ENCODE measurements at places on chromosomes 1 and 21.

GRCh38 chr1:90335558-90335957, 340.6 kb downstream of the ZNF326 start:
- no peak for DNase-seq

DNA sequence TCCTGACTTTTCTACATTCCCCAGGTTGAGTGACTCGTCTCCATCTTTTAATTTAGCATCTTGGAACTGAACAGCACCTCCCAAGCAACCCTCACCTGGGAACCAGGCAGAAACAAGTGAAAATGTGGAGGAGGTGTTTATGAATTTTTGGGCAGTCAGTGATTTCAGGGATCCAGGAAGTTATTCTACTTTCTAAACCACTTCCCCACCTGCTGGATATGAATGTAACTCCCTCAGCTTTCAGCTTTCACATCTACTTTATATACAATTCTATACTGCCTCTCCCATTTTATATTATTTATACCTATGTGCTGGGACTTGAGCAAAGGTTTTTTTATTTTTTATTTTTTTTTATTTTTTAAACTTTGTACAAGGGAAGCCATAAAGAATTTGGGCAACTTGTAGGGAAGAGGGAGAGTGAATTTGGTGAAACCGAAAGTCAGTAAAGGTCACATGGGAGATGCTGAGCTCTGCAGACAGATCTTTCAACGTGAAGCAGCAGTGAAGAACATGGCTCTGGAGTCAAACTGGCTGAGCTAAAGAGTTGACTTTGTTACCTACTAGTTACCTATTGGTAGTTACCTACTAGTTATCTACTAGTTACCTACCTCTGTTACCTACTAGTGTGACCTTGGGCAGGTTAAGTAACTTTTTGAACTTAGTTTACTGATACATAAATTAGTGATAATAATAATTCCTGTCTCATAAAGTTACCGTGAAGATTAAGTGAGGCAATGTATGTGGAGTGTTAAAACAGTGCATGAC, 45.5 kb downstream of the DDR2 start:
- DNase-seq: no peak

DNA sequence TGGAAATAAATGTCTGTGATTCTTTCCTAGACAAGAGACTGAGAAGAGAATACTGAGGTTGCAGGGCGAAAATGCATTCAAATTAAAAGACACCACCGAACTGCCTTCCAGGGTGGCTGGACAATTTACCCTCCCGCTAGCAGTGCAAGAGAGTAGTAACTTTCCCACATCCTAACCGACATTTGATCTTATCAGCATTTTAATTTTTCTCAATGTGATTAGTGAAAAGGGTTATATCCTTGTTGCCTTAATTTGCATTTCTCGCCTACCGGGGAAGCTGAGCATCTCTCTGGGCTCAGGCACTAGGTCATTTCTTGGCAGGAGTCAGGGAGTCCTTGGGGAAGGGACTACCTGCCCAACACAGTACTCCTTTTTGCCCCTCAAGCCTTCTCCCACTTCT, 2.8 kb downstream of the TNFRSF8 start:
- no peak for DNase-seq

DNA sequence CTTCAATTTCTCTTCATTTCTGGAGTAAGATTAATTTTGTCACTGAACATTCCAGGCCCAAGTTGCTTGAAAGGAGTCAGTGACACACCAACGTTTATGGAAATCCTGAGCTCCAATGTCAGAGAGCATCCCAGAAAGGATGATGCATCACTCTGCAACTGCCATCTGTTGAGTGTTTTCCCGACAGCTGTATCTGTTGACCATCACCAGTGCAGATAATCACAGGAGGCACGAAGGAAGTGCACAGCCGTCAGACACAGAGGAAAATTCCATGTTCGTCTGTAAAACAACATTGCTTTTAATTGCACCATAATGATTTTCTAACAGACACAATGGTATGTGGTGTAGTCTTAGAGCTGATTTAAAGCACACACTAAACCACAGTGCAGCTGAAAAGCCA, 376.7 kb upstream of the ADGRL2 start:
- DNase-seq: no peak

DNA sequence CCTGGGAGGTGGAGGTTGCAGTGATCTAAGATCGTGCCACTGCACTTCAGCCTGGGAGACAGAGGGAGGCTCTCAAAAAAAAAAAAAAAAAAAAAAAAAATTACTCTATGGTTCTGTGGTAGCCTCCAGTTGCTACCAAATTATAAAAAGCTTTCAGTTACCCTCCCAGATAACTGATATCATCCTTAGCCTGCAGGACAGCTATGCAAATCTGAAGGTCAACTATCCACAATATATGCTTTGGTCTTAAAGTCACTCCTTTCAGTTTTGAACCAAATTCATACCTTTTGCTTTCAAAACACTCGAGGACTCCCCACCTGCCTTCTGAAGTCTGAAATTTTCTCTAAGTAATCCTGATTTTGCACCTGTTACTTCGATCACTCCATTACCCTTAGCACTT, 3.1 kb downstream of the MIXL1 start:
- no peak for DNase-seq

GRCh38 chr1:230307213-230307612, 118.9 kb downstream of the PGBD5 start:
- DNase-seq: no peak

GRCh38 chr1:11238311-11238710, 24.0 kb downstream of the MTOR start:
- DNase-seq: no peak

DNA sequence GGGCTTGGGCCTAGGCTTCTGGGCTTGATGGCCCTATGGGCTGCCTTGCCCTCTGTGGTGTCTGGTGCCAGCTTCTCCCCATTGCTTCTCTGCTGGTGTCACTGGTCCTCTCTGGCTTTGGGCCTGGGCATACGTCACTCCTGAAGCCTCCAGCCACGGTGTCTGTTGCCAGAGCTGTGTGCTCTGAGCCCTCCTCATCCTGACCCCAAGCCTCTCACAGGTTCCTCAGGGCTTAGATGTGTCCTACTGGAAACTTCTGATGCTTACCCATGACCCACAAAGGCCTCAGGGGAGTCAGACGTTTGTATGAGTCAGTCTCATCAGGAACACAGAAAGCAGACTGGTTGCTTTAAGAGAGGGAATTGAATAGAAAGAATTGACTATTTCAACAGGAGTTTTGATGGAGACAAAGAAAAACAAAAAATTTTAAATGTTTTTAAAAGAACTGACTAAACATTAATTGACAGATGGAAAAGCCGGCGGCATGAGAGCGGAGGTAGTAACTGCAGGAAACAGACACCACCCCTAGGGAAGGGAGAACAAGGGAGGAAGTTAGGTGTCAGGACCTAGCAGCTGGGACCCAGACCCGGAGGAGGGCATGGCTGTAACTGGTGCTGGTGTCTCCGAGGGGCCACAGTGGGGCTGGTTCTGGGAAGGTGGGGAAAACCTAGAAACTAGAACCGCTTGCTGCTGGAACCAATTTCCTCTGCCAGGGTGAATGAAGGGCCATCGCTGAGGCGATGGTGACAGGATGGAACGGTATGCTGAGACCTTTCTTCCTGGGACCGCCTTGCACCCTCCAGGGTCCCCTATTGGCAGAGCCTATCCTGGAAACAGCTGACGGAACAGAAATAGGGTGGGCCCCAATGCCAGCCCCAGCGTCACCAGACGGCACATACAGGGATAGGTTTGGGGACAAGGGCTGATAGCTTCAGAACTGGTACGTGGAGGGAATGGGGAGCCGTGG, 40.0 kb upstream of the CITED4 start:
- no peak for DNase-seq

- no peak for DNase-seq
Observed at GRCh38 chr1:245411245-245412036, 256.7 kb downstream of the KIF26B start.

DNA sequence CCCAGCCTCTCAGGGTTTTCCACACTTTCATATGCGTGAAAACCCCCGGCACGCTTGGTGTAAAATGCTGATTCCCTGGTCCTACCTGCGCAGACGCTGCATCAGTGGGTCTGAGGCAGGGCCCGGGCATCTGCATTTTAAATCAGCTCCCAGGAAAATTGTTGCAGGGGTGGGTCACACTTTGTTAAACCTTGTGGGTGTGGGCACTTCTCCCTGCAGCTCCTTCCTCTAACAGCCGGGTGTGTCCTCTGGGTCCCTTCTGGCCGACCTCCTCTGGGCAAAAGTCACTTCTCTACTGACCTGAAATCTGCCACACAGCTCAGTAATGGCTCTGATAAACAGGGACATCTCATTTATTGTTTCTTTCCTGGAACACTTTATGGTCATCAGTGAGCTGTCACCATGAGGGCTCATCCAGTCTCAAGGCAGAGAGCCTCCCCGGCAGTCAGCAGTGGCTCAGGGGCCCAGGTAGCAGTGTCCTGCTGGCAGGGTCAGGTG, 52.8 kb upstream of the TMPRSS2 start:
- peak; percentile 74 for DNase-seq

DNA sequence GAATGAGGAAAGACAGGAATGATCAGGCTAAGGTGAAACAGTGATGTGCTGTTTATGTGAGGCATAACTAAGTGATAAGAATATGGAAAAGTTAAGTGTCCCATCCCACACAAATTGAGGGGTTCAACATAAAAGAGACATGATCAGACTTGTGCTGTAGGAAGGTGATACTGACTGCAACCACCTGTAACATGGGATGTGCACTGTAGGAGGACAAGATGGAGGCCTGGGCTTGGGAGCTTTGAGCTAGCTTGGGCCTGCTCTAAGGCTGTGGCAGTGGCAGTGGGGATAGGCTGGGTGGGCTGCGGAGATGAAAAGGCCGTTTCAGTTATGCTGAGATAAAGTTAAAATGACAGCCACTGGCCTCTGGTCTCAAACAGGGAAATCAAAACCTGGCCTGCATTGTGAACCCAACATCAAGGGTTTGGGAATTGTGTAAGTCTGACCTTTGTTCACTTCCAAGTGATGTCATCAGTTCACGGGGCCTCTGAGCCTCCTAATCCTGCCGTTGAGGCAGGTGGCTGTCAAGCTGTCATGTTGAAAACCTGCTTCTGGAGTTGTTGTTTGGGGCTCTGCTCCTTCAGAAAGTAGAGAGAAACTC, 61.2 kb upstream of the TENT5C start:
- DNase-seq: no peak

GRCh38 chr1:210920258-210920657, 213.7 kb downstream of the KCNH1 start:
- no peak for DNase-seq

DNA sequence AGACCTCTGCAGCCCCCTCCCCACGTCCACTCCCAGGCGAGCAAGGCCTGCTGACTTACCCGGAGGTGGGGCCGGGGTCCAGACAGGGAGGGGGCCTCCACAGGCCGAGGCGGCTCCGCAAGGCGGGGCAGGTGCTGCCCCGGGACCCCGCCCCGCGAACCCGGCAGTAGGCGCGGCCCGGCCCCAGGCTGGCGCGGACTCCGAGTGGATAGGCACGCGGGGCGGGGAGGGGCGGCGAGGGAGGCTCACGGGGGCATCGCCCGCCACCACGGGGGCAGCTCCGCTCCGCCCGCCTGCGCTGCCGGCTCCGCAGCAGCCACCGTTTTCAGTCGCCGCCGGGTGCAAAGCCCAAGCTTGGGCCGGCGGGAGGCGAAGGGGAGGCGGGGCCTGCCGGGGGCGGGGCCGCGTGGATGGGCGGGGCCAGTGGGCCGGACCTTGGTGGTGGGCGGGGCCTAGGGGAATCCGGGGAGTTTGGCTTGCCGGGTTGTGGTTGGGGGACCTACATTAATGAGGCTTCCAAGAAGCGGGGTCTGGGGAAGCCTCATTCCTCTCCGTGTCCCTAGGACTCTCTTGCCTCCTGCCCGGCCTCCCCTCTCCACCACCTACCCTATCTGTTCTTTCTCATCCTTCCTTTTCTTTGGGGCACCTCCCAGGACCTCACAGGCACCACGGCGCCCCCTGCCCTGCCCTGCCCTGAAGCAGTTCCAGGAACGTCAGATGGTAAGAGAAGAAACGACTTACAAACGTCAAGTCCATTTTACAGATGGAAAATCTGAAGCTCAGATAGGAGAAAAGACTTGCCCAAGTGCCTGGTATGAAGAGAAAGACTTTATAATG, at the start of gene RIMS3:
Gene RIMS3 (minus strand): TSS at position 348 of the 837 bp plus-strand sequence. CDS start 23,757 bp downstream, outside the sequence.
- peak; percentile 95 for DNase-seq

- no peak for DNase-seq
Observed at GRCh38 chr1:27623327-27624212, 11.4 kb downstream of the FGR start.

GRCh38 chr1:107379826-107380225, 239.0 kb downstream of the NTNG1 start:
- DNase-seq: no peak

GRCh38 chr1:186806477-186806876, 22.3 kb upstream of the PLA2G4A start:
- no peak for DNase-seq

DNA sequence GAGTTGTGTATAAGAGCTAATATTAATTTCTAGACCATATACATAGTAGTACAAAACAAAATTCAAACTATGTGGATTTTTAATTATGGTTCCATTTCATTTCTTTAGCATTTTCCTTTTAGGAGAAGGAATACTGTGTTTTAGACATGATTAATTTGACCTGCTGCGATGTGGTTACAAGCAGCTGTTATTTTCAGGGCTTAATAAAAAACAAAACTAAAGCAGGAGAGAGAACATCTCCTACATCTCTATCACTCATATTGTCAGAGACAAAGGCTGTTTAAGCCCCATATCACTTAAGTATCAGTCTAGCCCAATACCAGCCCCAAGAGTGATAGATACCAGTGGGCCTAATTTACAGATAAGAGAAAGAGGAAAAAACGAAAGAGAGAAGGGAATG, 47.6 kb downstream of the ILDR2 start:
- no peak for DNase-seq

GRCh38 chr1:5720045-5720444, 272.2 kb downstream of the NPHP4 start:
- peak; percentile 71 for DNase-seq

GRCh38 chr1:46174448-46175231, at the start of gene TSPAN1:
TSS of gene TSPAN1 (plus strand) at chr1:46175087. CDS start at chr1:46181108, 6,021 bp downstream.
- DNase-seq: no peak

- DNase-seq: no peak
Observed at GRCh38 chr1:50450861-50451653, 27.8 kb upstream of the DMRTA2 start.

GRCh38 chr1:116159611-116160010, 48.4 kb downstream of the MAB21L3 start:
- no peak for DNase-seq

DNA sequence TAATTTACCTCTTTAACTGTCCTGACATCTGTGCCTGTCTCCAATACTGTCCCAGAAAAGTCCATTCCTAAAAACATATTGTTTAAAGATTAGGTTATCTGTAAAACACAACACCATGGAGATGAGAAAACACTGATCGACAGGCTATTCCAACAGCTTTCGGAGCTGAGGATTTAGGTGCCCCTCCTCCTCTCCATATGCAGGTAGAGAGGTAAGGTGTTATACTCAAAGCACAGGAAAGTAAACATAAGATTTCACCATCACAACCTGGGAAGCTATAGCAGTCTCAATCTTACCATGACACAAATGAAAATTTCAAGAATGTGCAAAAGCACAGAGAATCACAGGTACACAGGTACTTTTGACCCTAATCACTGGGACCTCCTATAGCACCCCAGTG, 60.9 kb upstream of the RASAL2 start:
- DNase-seq: no peak

GRCh38 chr1:198892065-198892464, 253.2 kb downstream of the PTPRC start:
- no peak for DNase-seq
